Cerebellar nuclear complex (tissue), 1 donor: ENCODE measurements at places on chromosomes 7 and 10.

GRCh38 chr7:71661671-71662224 lies 529.8 kb downstream of the GALNT17 start:
- no peak for DNase-seq

GRCh38 chr10:75461672-75462649 lies 30.5 kb downstream of the LRMDA start:
- DNase-seq: no peak

- no peak for DNase-seq
These were observed 5.6 kb upstream of the MYO1G start for GRCh38 chr7:44984478-44984758.

DNA sequence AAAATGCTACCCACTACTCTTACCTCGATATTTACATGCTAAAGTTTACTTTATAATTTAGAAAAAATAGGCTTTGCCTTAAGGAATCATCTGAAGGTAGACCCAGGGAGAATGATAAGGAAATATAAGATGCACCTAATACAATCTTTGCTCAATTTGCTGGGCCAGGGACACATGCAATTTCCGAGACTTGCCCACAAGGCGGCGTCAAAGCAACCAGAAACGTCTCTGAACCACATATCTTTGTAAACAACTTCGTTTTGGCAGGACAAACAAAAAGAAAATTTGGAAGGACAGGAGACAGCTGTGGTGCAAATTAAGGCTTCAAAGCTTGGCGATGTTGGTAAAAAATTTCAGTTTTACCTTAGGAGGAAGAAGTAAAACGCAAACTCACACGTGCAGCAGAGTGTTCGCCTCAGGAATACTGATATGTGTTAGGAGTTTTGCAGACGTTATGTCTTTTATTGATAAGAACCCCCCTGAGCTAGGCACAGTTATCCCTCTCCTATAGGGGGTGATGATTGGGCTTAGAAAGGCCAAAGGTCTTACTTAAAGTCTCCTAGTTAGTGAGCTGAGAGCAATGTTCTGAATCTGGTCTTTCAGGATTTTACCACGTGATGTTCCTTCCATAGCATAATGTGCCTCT lies 134.3 kb downstream of the PRKCQ start:
- no peak for DNase-seq

DNA sequence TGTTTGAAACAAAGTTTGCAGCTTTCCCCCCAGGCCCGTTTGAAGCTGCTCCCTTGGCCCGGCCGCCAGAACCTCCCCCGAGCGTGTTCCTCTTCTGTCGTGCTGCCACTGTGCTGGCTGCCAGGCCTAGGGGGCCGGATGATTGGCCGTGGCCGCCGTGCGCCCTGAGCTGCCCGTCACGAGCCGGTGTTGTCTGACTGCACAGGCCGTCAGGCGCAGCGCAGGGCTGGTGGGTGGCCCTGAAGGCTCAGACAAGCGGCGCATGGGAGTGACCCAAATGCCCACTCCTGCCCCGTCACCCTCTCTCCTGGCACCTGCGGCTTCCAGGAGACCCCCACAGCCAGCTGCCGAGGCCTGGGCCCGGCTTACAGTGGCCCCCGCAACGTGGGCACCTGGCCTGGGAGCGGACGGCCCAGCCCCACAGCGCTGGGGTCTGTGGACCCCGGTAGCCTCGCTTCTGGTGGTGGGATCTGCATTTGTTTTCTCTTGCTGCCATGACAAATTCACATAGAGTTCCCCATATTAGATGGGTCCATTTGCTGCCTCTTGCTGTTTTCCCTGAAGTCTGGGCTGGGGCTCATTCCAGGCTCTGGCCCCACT lies 13.1 kb downstream of the JAKMIP3 start:
- DNase-seq: peak; percentile 30

- peak; percentile 2 for DNase-seq
These were observed 33.4 kb downstream of the OGDH start for GRCh38 chr7:44639671-44640321.
